ENCODE measurements at places on chromosomes 5 and 9.
A peak's percentile ranks its signal among the peaks of the same experiment; 100 is the strongest.

DNA sequence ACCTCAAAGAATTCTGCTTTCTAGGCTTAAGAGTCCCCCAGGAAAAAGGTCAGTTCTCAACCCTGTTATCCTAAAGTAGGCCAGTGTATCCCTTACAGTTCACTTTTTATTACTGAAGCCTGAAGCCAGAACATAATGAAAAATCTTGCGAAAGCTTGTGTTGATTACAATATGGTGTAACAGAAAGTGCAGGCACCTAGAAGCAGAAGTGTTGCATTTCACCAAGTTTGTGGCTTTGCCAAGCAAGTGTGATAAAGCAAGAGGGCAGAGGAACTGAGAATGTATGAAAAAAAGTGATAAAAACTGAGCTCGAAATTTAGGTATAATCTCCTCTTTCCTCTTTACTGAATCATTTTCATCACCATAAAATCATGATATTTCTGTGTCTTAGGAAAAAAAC is 26.2 kb downstream of the AGTPBP1 start:
- no peak for DNase-seq

GRCh38 chr5:9347541-9348295 is 198.2 kb downstream of the SEMA5A start:
- DNase-seq = no peak

- no peak for DNase-seq
Measured at GRCh38 chr9:87035879-87036278, 88.6 kb upstream of the GAS1 start.

DNA sequence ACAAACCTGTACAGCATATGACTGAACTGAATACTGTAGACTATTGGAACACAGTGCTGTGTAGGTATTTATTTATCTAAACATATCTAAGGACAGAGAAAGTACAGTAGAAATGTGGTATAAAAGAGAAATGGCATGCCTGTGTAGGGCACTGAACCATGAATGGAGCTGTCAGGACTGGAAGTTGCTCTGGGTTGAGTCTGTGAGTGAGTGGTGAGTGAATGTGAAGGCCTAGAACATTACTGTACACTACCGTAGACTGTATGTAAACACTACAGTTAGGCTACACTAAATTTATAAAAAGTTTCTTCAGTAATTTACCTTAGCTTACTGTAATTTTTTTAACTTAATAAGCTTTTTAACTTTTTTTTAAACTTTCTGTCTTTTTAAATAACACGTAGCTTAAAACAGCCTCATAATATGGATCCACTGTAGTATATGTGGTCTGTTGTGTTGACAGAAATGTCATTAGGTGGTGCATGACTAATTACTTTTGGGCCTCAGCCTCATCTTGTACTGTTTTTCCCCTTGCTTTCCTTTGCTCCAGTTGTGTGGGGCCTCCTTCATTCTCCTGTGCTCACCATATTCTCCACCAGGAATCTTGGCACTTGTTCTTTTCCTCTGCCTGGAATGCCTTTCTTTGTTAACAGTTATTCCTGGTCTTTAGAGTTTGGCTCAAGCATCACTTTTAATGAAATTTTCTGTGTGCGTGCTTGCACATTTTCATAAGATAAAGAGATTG is 8.8 kb downstream of the SPIN1 start:
- DNase-seq = no peak

- DNase-seq = no peak
Measured at GRCh38 chr5:126871441-126871840, 94.5 kb downstream of the LMNB1 start.

- no peak for DNase-seq
Measured at GRCh38 chr5:54320256-54320655, 9.9 kb upstream of the ARL15 start.

GRCh38 chr9:115006660-115007059 is 76.3 kb upstream of the TNFSF8 start:
- peak; percentile 31 for DNase-seq

- no peak for DNase-seq
Measured at GRCh38 chr5:31995006-31995405, 179.1 kb downstream of the GOLPH3 start.

DNA sequence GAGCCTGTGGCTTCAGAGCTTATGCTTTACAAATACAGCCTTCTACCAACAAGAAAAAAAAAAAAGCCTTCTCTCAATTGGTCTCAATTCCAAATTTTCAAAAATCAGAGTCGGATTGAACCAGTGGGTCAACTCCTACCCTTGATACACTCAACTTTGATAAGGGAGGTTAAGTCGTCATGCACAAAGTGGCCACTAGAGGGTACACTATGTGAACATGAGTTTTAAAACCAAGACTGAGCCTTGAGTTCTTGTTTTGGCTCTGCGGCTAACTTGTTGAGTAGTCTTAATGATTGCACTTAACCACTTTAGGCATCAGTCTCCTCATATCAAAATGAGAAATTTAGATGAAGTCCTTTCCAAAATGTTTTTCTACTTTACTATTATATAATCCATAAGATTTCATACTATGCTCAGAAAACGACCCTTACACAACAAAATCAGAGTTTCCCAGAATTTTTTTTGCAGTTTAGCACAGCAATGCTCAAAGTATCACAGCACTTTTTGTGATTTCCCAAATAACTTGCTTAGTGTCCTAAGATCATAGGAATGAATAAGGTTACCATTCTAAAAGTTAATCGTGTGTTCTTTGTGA is 92.9 kb upstream of the MTAP start:
- DNase-seq = no peak

GRCh38 chr5:164555809-164556208 is 1050.4 kb downstream of the MAT2B start:
- no peak for DNase-seq

- no peak for DNase-seq
Measured at GRCh38 chr5:131534974-131535373, 100.1 kb downstream of the RAPGEF6 start.

Measured in occipital lobe (tissue), 3 donors.